ENCODE measurements at places on chromosomes 5 and 9. TPM values are rescaled to one million over a fixed set of nuclear protein-coding genes. Genes with fewer than 3 reads are reported as not detected.
A peak's percentile ranks its signal among the peaks of the same experiment; 100 is the strongest.

- no peaks in the 10 kb centered on the region for H3K4me1 ChIP-seq
- no peak for DNase-seq
- H3K36me3 ChIP-seq, result no peaks in the 10 kb centered on the region
Observed at GRCh38 chr9:125663127-125663526, 43.9 kb downstream of the MAPKAP1 start.

DNA sequence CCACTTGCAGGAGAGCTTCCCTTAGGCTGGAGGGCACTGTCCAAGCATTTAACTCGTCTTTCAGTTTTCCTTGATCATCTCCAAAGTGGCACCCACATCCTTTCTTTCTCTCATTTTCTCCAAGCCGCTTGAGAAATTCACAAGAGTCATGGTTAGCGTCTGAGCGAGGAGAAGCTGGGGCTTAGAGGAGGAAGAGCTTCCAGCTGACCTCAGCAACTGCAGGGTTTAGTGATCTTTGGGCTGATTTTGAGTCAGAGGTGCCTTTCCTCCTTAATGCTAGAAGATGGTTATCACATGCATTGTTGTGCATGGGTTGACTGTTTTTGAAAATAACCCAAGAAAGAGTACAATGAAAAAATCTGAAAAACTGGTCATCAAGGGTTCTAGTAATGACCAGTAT, 134.7 kb downstream of the GADD45G start:
- no peaks in the 10 kb centered on the region for H3K36me3 ChIP-seq
- H3K4me3 ChIP-seq, result no peak overlapping the region
- H3K27ac ChIP-seq, result no peak overlapping the region
- no peak for DNase-seq
- no peaks in the 10 kb centered on the region for H3K27me3 ChIP-seq

The ST8SIA4 gene
- total RNA-seq, result 3.4 TPM

The PDE6A gene
- not detected for total RNA-seq

GRCh38 chr9:16610538-16610937, 259.9 kb downstream of the BNC2 start:
- no peak overlapping the region for H3K4me3 ChIP-seq
- no peak overlapping the region for H3K27ac ChIP-seq
- no peaks in the 10 kb centered on the region for H3K36me3 ChIP-seq
- no peak for DNase-seq

- H3K4me3 ChIP-seq, result no peak overlapping the region
- peak; percentile 93 for DNase-seq
- no peak overlapping the region for H3K27ac ChIP-seq
- H3K4me1 ChIP-seq, result peaks cover 10% of the 10 kb centered on the region
Observed at GRCh38 chr5:140000332-140000731, 42.8 kb downstream of the NRG2 start.

DNA sequence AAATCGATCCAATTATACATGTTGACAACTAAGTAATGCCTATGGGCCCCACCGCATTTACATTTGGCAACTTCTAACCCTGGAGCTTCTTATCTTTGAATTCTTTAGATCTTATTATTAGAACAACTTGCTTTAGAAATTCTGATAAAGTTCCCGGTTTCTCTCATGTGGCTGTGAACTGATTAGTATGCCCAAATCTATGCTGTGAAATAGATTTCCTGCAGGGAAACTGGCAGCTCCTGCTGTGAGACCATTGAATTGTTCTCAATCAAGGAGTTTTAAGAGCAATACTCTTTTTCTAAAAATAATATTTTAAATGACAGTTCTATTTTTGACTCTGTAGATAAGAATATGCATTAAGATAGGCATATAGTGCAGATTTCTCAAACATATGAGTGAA, 177.5 kb downstream of the GABRB2 start:
- H3K27me3 ChIP-seq, result no peaks in the 10 kb centered on the region
- H3K36me3 ChIP-seq, result no peaks in the 10 kb centered on the region
- H3K27ac ChIP-seq, result no peak overlapping the region
- no peaks in the 10 kb centered on the region for H3K4me1 ChIP-seq

DNA sequence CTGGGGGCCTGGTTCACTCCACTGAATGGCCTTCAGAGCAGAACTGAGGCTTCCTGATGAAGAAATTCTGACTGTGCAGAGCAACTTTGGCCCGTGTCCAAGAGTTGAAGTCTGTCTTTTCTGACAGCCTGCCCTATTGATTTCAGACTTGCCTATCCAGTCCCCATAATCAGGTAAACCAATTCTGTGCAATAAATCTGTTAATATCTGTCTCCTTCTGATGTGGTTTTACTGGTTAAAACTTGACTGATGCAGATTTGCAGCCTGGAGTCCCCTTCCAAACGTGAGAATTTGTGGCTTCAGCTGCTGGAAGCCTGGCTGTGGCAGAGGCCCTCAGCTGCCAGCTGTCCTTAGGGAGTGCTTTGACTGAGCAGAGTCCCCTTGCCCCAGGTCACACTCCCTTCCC, 283.9 kb upstream of the ANKRD55 start:
- H3K27me3 ChIP-seq, result no peaks in the 10 kb centered on the region
- no peaks in the 10 kb centered on the region for H3K36me3 ChIP-seq
- peaks cover 53% of the 10 kb centered on the region for H3K4me1 ChIP-seq
- peak; percentile 56 for DNase-seq
- H3K27ac ChIP-seq, result peak overlapping the region; percentile 20
- H3K4me3 ChIP-seq, result no peak overlapping the region

DNA sequence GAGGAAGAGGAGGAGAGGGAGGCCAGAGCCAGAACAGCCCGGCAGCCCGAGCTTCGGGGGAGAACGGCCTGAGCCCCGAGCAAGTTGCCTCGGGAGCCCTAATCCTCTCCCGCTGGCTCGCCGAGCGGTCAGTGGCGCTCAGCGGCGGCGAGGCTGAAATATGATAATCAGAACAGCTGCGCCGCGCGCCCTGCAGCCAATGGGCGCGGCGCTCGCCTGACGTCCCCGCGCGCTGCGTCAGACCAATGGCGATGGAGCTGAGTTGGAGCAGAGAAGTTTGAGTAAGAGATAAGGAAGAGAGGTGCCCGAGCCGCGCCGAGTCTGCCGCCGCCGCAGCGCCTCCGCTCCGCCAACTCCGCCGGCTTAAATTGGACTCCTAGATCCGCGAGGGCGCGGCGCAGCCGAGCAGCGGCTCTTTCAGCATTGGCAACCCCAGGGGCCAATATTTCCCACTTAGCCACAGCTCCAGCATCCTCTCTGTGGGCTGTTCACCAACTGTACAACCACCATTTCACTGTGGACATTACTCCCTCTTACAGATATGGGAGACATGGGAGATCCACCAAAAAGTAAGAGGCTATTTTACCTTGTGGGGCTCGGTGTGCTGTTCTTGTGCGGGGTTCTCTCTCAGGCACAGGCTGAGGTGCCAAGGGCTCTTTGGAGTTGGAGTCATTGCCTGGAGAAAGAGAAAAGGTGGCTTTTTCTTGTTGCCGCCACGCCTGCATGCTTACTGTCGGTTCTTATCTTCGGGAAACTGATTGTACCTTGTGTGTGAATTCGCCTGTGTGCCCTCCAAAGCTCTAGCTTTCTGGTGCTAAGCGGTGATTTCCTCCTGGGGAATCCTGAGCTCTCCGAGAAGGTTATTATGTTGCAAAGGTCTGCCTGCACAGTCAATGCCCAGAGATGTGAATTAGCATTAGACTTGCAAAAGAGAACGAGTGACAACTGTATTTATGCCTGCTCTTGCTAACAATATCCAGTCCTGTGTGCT, at the start of gene ISL1:
TSS of gene ISL1 (plus strand) at position 318 of the 991 bp plus-strand sequence. CDS start at position 542, 224 bp downstream.
- H3K36me3 ChIP-seq, result no peaks in the 10 kb centered on the region
- no peak within 1 kb of the TSS for H3K4me3 ChIP-seq
- DNase-seq, result peak; percentile 61
- peaks cover 25% of the 10 kb centered on the region for H3K4me1 ChIP-seq

DNA sequence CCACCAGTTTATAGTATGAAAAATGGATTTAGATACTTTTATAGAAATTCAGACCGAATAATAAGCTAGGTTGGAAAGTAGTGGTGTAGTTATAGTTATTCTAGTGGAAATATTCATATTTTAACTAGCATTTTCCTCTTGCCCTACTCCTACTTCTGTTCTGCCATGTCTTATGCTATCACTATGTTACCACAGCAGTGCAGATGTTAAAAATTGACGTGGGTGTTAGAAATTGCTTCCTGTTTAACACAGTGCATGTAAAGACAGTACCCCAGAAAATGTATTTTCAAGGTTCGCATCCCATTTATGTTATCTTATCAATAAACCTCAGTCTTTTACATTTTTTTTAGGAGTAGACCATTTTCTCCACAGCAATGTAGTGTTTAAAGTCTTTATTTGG, 774.2 kb upstream of the CDH10 start:
- H3K27me3 ChIP-seq, result no peaks in the 10 kb centered on the region
- no peaks in the 10 kb centered on the region for H3K36me3 ChIP-seq
- H3K4me1 ChIP-seq, result no peaks in the 10 kb centered on the region

The TMEM252 gene
- total RNA-seq, result not detected

- H3K36me3 ChIP-seq, result no peaks in the 10 kb centered on the region
- H3K4me1 ChIP-seq, result no peaks in the 10 kb centered on the region
- H3K4me3 ChIP-seq, result peak within 1 kb of the TSS; percentile 70
- H3K27ac ChIP-seq, result peak within 1 kb of the TSS; percentile 63
- DNase-seq, result peak; percentile 82
- H3K27me3 ChIP-seq, result no peaks in the 10 kb centered on the region
Observed at GRCh38 chr5:17217493-17218352, at the start of gene BASP1. TSS of gene BASP1 (plus strand) at chr5:17217631. CDS start at chr5:17275217, 57,586 bp downstream.

DNA sequence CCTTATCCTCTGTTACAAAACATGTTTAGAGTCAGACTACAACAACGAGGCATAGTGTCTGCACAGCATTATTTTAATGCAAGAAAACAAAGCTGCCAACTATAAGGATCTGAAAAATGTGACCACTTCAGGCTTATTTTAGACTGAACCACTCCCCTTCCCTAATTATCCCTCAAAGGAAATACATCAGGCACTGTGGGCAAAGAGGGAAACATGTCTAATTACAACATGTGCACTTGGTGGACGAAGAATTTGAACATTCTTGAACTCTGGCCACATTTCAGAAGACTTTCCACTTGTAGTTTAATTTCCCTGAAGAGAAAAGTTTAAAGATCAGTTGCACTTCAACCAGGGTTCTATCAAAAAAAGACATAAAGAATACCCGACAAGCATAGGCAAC, 3.8 kb downstream of the MTMR12 start:
- no peak overlapping the region for H3K27ac ChIP-seq
- DNase-seq, result no peak

- no peak overlapping the region for H3K27ac ChIP-seq
- H3K27me3 ChIP-seq, result no peaks in the 10 kb centered on the region
- no peaks in the 10 kb centered on the region for H3K4me1 ChIP-seq
- no peak overlapping the region for H3K4me3 ChIP-seq
- no peaks in the 10 kb centered on the region for H3K36me3 ChIP-seq
Observed at GRCh38 chr9:82454509-82455190, 466.1 kb downstream of the SPATA31D1 start.

The ANKRD31 gene
- total RNA-seq, result 0.42 TPM

The TMCO6 gene
- total RNA-seq, result 41.3 TPM

- H3K4me1 ChIP-seq, result no peaks in the 10 kb centered on the region
- DNase-seq, result no peak
- no peak overlapping the region for H3K4me3 ChIP-seq
- H3K36me3 ChIP-seq, result no peaks in the 10 kb centered on the region
Observed at GRCh38 chr9:138043061-138043410, 165.5 kb downstream of the CACNA1B start.

The TRUB2 gene
- 19.2 TPM for total RNA-seq

The DBH gene
- total RNA-seq, result 0.15 TPM
